Activated T-cell treated with anti-CD3 and anti-CD28 coated beads for 4 hours (primary cell): ENCODE measurements at places on chromosomes 16 and 17.

- DNase-seq: no peak
Observed at GRCh38 chr17:70181376-70181775, 12.0 kb downstream of the KCNJ2 start.

DNA sequence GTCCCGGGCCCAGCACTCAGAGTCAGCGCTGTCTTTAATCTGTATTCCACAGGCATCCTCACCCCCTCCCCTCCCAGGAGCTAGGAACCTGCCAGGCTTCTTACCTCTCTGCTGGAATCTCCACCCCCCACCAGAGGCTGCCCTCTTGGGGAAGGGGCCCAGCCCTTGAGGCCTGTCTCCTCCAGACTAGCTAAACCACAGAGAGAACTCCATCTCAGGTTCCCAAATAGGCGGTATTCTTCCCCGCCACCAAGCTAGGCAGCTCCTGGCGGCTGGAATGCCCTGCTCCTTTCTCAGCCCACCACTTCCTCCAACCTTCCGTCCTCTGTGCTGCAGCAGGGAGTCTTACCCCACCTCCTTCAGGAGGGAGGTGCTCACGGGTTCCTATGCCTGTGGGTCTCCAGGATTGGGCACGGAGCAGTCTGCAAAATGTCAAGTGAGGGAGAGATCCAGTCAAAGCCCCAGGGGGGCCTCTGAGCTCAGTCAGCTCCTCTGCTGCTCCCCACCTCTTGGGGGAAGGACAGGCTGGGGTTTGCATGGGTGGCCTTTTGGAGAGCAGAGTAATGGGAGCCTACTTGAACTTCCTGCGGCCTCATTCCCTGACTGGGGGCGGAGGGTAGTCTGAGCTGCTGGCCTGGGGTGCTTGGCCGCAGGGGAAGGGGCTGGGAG, 55.7 kb downstream of the SREBF1 start:
- no peak for DNase-seq

GRCh38 chr16:27088216-27088615, 21.5 kb downstream of the C16orf82 start:
- no peak for DNase-seq

- DNase-seq: peak; percentile 33
Observed at GRCh38 chr17:18257982-18258355, 569 bp downstream of the FLII start.
